Temporal lobe (tissue), 4 donors: ENCODE measurements at places on chromosomes 7 and 10. TPM values are rescaled to one million over a fixed set of nuclear protein-coding genes. Genes with fewer than 3 reads are reported as not detected.

SPDYE5 gene
- total RNA-seq, result not detected

ARHGEF5 gene
- total RNA-seq, result 0.74 TPM

FAM25C gene
- total RNA-seq, result not detected

EEF1AKMT2 gene
- 36.9 TPM for total RNA-seq

CYP2C9 gene
- 0.25 TPM for total RNA-seq

AKR1C8 gene
- not detected for total RNA-seq

NCF1 gene
- total RNA-seq, result not detected

TWIST1 gene
- total RNA-seq, result 0.74 TPM

PRR15 gene
- total RNA-seq, result 0.25 TPM
